Vagina (tissue), 2 donors: ENCODE measurements at places on chromosomes 6 and 20.

DNA sequence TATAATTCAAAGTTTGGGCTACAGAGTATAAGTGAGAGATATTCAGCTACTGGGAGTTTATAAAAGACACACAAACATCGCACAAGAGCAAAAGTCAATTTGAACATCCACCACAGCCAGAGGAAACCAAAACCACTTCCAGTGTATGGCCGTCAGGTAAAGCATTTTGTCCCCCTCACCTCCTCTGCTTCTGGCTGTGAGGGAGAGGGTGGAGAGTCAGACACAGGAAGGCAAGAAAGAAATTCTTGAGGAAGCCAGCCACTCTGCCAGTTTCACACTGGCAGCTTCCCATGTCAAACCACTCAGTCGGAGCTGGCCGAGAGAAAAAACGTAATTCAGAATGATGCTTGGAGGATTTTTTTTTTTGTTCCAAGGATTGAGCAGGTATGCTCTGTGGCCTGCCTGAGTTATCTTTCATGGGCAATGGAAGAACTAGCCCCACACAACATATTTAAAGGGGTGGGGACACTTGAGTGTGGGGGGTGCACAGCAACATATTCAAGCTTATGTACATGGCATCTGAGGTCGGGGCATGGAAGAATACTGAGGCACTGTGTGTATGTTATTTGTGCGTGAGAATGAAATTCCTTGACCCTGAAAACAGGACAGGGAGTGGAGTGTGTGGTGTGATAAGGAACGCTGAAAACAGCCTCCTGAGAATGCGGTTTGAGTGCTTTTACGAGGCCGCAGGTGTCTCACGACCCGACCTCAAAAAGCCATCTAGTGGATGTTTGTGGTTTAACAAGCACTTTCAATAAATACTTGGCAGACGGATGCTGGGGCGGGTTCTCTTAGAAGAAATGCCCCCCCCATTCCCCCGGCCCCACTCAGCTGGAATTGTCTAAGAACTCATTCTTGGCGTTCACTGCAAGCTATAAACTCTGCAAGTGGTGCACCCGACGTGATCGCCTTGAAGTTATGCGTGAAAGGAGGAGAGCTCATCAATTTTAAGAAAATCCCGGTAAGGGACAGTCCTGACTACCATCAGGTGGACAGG, 27.5 kb upstream of the ZBTB22 start:
- H3K36me3 ChIP-seq: no peaks in the 10 kb centered on the region
- H3K4me3 ChIP-seq: no peak overlapping the region
- H3K27me3 ChIP-seq: no peaks in the 10 kb centered on the region
- no peak for DNase-seq

DNA sequence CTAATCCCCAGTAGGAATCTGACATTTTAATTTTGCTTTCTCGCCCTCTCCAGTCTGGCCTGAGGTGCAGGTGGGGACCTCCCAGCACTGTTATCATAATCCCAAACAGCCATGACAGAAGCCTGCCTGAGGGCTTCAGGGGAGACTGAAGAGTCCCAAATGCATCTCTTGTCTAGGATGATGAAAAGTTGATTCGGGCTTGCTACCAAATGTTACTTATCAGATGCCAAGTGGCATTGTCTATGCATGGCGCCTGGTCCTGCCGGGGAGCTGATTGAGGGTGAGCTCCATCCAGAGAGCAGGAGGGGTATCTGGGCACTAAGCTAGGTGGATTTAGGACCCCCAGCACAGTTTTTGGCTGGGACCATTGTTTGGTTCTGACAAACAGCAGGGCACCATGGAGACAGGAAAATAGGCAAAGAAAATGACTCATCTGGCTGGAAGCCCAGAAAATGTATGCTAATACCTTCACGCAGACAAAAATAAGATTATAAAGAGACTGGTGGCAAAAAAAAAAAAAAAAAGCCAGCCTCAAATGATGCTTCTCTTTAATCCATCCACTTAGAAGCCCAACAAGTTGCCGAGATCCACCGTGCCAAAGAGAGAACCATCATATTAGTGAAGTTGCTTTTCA, 513.7 kb upstream of the SULF2 start:
- H3K4me1 ChIP-seq: peaks cover 15% of the 10 kb centered on the region
- H3K27me3 ChIP-seq: no peaks in the 10 kb centered on the region
- no peak for DNase-seq
- H3K36me3 ChIP-seq: no peaks in the 10 kb centered on the region
- H3K27ac ChIP-seq: no peak overlapping the region

DNA sequence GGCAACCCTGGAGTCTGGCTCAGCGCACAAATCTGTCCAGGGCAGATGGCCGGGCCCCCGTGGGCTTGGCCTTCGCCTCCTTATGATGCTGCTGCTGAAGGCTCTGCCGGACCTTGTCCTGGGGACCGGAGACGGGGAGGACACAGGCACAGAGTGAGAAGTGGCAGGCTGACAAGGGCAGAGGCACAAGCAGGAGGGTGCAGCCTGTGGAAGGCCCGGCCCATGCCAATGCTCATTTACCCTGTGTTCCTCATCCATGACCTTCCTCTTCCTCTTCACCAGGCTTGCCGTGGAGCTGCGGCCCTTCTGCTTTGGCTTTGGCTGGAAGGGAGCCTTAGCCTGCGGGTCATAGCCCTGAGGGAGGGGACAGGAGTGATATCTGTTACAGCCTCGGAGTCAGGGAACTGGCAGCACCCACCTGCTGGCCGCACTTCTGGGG, 2.4 kb downstream of the B3GALT4 start:
- H3K4me3 ChIP-seq: no peak overlapping the region
- H3K36me3 ChIP-seq: peaks cover 51% of the 10 kb centered on the region
- DNase-seq: no peak

- DNase-seq: no peak
- no peaks in the 10 kb centered on the region for H3K36me3 ChIP-seq
- H3K4me3 ChIP-seq: no peak overlapping the region
- H3K4me1 ChIP-seq: no peaks in the 10 kb centered on the region
- no peaks in the 10 kb centered on the region for H3K27me3 ChIP-seq
Measured at GRCh38 chr6:47135772-47136171, 93.6 kb upstream of the ADGRF1 start.

DNA sequence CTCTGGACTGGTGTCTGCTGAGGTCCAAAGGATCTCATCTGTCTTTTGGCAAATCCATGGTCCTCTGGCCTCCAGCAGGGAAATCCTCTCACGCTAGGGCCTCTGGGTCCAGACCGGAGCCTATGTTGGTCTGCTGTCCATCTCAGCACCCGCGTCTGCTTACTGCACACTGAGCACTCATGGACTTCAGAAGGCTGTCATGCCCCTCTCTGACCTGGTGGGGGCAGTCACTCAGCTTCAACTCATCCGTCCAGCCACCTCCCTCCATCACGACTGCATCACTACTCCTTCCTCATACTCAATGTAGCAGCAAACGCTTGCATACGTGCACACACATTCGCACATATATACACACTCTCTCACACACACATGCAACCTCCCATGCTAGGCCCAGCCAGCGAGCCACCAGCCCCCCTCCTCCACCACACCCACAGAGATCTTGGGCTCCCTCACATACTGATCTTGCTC, 33.3 kb downstream of the GABRR2 start:
- no peak for DNase-seq
- H3K4me3 ChIP-seq: no peak overlapping the region

GRCh38 chr6:13285705-13286104, 42.6 kb downstream of the TBC1D7 start:
- no peak for DNase-seq
- no peaks in the 10 kb centered on the region for H3K27me3 ChIP-seq
- H3K27ac ChIP-seq: no peak overlapping the region
- H3K4me3 ChIP-seq: no peak overlapping the region
- H3K4me1 ChIP-seq: no peaks in the 10 kb centered on the region
- no peaks in the 10 kb centered on the region for H3K36me3 ChIP-seq

- H3K36me3 ChIP-seq: no peaks in the 10 kb centered on the region
- no peak overlapping the region for H3K27ac ChIP-seq
- no peaks in the 10 kb centered on the region for H3K4me1 ChIP-seq
- H3K27me3 ChIP-seq: no peaks in the 10 kb centered on the region
Measured at GRCh38 chr6:147805155-147805554, 296.7 kb downstream of the SAMD5 start.
